ENCODE measurements at places on chromosomes 2 and 18.

- DNase-seq: no peak
These were observed 77.2 kb downstream of the TCF4 start for GRCh38 chr18:55510809-55511208.

- no peak for DNase-seq
These were observed 93.5 kb downstream of the NFATC1 start for GRCh38 chr18:79489051-79489898.

GRCh38 chr2:207408086-207408794 is 121.5 kb upstream of the CREB1 start:
- no peak for DNase-seq

- DNase-seq: no peak
These were observed 22.2 kb upstream of the NT5C1B start for GRCh38 chr2:18611604-18612003.

- no peak for DNase-seq
These were observed 3.8 kb downstream of the LIMS1 start for GRCh38 chr2:108538000-108538625.

GRCh38 chr2:100606726-100607343 is 44.0 kb downstream of the PDCL3 start:
- DNase-seq: peak; percentile 66

- DNase-seq: no peak
These were observed 14.2 kb downstream of the PMS1 start for GRCh38 chr2:189798312-189799029.

DNA sequence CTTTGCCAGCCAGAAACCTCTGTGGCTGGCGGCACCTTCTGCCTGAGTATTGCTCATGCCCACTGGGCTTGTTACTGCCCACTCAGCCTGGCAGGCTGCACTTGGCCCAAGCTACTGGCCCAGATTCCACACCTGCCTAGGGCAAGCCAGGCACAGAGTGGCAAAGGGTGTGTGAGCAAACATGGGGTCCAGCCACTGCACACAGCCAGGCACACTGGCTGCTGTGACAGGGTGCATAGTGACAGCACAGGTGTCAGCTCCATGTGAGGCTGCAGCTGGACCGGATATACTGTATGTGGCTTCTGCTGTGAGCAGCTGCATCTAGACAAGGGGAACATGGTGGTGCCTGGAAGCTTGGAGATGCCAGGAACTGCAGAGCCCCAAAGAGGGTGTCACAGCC is 113.9 kb downstream of the COPS8 start:
- DNase-seq: no peak

DNA sequence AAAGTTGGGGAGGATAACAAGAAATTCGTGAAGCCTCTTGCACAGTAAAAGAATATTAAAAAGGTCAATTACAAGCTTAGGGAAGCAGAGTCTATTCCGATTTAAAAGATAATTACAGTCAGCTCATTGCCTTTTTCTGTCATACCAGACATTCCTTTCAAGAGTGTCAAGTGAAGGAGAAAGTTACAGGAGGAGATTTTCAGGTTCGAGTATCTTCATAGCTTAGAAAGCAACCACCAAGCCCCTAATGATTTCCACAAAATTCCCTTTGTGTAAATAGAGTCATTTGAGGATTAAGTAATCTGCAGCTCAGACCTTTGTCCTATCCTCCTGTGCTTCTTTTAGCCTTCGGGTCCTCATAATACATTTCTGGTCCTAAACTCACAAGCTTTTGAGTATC is 414.9 kb downstream of the CDH2 start:
- DNase-seq: no peak

DNA sequence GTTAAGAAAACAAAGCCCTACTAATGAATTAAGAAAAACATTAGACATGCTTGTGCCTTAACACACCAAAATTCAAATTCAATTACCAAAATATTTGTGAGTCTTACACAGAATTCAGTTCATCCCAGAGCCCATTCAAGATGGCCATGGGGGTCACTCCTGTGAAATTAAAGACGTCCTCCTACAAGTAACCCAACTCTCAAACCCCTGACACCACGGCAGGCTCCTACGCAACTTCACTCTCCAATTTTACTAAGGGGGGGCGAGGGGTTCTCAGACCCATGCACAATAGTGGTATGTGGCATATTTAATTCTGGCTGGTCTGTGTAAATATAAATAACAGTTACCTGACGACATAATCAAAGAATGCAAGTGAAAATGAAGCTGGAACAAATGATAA is 5.0 kb downstream of the ZNF516 start:
- DNase-seq: no peak

- DNase-seq: no peak
These were observed 77.1 kb downstream of the ADAM23 start for GRCh38 chr2:206520450-206520849.

DNA sequence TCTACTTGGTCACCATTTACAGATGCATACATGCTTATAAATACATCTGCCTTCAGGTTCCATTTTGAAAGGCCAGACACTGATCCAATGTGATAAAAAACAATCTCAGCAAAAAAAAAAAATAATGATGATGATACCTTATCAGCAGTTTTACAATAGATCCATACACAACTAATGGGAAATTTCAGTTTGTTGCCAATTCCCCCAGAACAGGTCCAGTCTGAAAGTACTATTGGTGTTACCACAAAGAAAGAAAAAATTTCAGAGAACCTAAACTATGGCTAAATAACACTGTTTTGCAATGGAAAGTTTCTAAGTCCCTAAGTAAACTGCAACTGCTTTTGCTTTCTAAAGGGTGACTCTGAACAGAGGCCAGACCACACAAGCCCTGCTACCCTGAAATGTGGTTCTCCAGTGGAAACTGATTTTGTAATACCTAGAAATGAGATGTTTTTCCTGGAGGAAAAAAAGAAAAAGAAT is 54.1 kb downstream of the LPIN2 start:
- DNase-seq: no peak

- DNase-seq: no peak
These were observed 115.1 kb downstream of the CDH20 start for GRCh38 chr18:61448316-61448715.

GRCh38 chr2:147636238-147636882 is 208.5 kb upstream of the ACVR2A start:
- DNase-seq: no peak

DNA sequence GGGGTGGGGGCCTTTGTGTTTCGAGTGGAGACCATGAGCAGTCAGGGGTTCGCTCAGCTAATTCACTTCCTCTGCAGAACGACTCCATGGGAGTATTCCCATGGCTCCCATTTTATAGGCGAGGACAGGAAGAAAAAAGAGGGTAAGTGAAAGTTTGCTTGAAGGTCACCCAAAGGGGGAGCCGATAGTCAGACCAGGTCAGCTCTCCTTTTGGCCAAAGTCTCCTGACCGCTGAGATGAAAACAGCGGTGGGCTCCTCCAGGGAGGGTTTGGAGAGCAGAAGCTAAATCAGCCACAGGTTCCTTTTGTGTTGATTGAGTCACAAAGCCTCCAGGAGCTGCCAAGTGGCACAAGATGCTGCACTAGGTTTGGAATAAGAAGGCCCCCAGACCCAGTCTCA is 34.1 kb upstream of the CTAGE1 start:
- peak; percentile 32 for DNase-seq
